ENCODE measurements at places on chromosomes 6 and 20. TPM values are rescaled to one million over a fixed set of nuclear protein-coding genes. Genes with fewer than 3 reads are reported as not detected.

Gene OPRM1
- 0.42 TPM for total RNA-seq

Gene JPH2
- total RNA-seq = 0.19 TPM

Gene LPA
- not detected for total RNA-seq

Gene COL20A1
- total RNA-seq = not detected

Gene CNPY3
- total RNA-seq = 32.7 TPM

Gene OR2H1
- total RNA-seq = not detected

Gene SIRPD
- not detected for total RNA-seq

Gene PRRT1
- not detected for total RNA-seq

Gene CFB
- 3.9 TPM for total RNA-seq

Gene PAK5
- 0.14 TPM for total RNA-seq
